Uterine smooth muscle cell (primary cell): ENCODE measurements at places on chromosomes 5 and 9. TPM values are rescaled to one million over a fixed set of nuclear protein-coding genes. Genes with fewer than 3 reads are reported as not detected.

The PTGS1 gene
- total RNA-seq, result 11.4 and 31.2 TPM in 2 replicates

The TEX48 gene
- total RNA-seq, result not detected in 2 replicates

The TLX3 gene
- total RNA-seq, result not detected in 2 replicates

The DBN1 gene
- 153 and 171 TPM in 2 replicates for total RNA-seq

The IRX2 gene
- under 0.01 and 0.11 TPM in 2 replicates for total RNA-seq

The GDA gene
- total RNA-seq, result 0.11 TPM in 1 of 2 replicates, not detected in the other

The IL13 gene
- not detected in 2 replicates for total RNA-seq

The PCDHGA11 gene
- 11.7 and 13.6 TPM in 2 replicates for total RNA-seq

The STPG3 gene
- not detected in 2 replicates for total RNA-seq
